IMR-90 (cell line): ENCODE measurements at places on chromosomes 11 and 22. TPM values are rescaled to one million over a fixed set of nuclear protein-coding genes. Genes with fewer than 3 reads are reported as not detected.

Gene CDKN1C
- total RNA-seq: 1.6 and 2.2 TPM in 2 replicates

Gene UBE2L3
- 29.0 and 66.1 TPM in 2 replicates for total RNA-seq

Gene TRIM3
- total RNA-seq: 13.8 and 14.2 TPM in 2 replicates

Gene CDC42EP1
- total RNA-seq: 4.7 and 6.1 TPM in 2 replicates

Gene OR2AT4
- not detected in 2 replicates for total RNA-seq

Gene FXYD6
- not detected in 2 replicates for total RNA-seq

Gene PGR
- total RNA-seq: under 0.01 TPM in 2 replicates

GRCh38 chr22:42473484-42474193, 41.4 kb upstream of the NFAM1 start:
- H3K27me3 ChIP-seq: peaks cover 22% of the 10 kb centered on the region
- H3K4me1 ChIP-seq: no peaks in the 10 kb centered on the region
- H3K27ac ChIP-seq: no peak overlapping the region
- no peaks in the 10 kb centered on the region for H3K36me3 ChIP-seq
- DNase-seq: peak; percentile 63

- H3K27me3 ChIP-seq: peaks cover 49% of the 10 kb centered on the region
- H3K36me3 ChIP-seq: no peaks in the 10 kb centered on the region
Measured at GRCh38 chr11:120128392-120129119, 9.4 kb downstream of the TRIM29 start.

GRCh38 chr11:123100379-123101085, 38.6 kb upstream of the HSPA8 start:
- no peak overlapping the region for H3K27ac ChIP-seq
- DNase-seq: no peak
- peaks cover 26% of the 10 kb centered on the region for H3K36me3 ChIP-seq
- H3K4me3 ChIP-seq: no peak overlapping the region
- H3K27me3 ChIP-seq: no peaks in the 10 kb centered on the region

DNA sequence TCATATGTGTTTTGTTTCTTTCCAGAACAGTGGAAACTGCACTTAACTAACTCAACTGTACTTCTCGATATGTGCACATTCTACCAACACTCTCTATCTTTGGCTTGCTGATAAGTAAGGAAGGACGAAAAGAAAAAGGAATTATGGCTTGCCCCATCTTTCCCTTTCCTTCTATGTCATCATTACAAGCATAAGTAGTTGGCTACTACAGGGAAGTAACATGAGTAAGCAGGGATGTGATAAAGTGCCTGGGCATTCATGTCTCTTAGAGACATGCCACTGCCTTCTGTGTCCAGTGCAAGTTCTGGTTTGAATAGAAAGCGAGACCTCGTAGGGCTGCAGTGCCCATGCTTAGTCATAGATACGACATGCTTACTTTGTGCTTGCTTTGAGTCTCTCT, 342.5 kb downstream of the ETS1 start:
- DNase-seq: peak; percentile 24
- H3K4me3 ChIP-seq: no peak overlapping the region
- H3K4me1 ChIP-seq: peaks cover 4% of the 10 kb centered on the region
- H3K27me3 ChIP-seq: no peaks in the 10 kb centered on the region
- no peaks in the 10 kb centered on the region for H3K36me3 ChIP-seq
- H3K27ac ChIP-seq: no peak overlapping the region

GRCh38 chr11:43532041-43532440, 148.5 kb upstream of the HSD17B12 start:
- H3K36me3 ChIP-seq: no peaks in the 10 kb centered on the region
- H3K4me3 ChIP-seq: no peak overlapping the region
- peaks cover 3% of the 10 kb centered on the region for H3K27me3 ChIP-seq
- no peak overlapping the region for H3K27ac ChIP-seq
- H3K4me1 ChIP-seq: no peaks in the 10 kb centered on the region
- DNase-seq: no peak

- H3K36me3 ChIP-seq: peaks cover 29% of the 10 kb centered on the region
- DNase-seq: no peak
- peaks cover 27% of the 10 kb centered on the region for H3K4me1 ChIP-seq
- H3K4me3 ChIP-seq: no peak overlapping the region
- H3K27ac ChIP-seq: no peak overlapping the region
Measured at GRCh38 chr11:62559204-62559603, 12.6 kb upstream of the AHNAK start.

GRCh38 chr11:61975638-61976419, 8.4 kb upstream of the FTH1 start:
- no peak overlapping the region for H3K27ac ChIP-seq
- H3K36me3 ChIP-seq: no peaks in the 10 kb centered on the region
- no peak overlapping the region for H3K4me3 ChIP-seq
- no peak for DNase-seq
- peaks cover 29% of the 10 kb centered on the region for H3K4me1 ChIP-seq
